ENCODE measurements at places on chromosomes 16 and 17.

GRCh38 chr17:47879028-47879585 lies 16.9 kb upstream of the SP2 start:
- no peak for DNase-seq

GRCh38 chr17:50397919-50398285 lies 579 bp upstream of the LRRC59 start:
- no peak for DNase-seq

- DNase-seq: peak; percentile 40
Observed at GRCh38 chr17:77596491-77597417, 361.7 kb upstream of the TNRC6C start.

- peak; percentile 98 for DNase-seq
Observed at GRCh38 chr17:40218740-40219593, at the start of gene WIPF2. Gene WIPF2, plus strand, starts transcription at chr17:40219304. Its CDS starts 37,156 bp downstream, at chr17:40256460.

- no peak for DNase-seq
Observed at GRCh38 chr17:51765282-51766135, 393.0 kb downstream of the CA10 start.

- DNase-seq: no peak
Observed at GRCh38 chr16:56956756-56957155, 5.0 kb upstream of the CETP start.

DNA sequence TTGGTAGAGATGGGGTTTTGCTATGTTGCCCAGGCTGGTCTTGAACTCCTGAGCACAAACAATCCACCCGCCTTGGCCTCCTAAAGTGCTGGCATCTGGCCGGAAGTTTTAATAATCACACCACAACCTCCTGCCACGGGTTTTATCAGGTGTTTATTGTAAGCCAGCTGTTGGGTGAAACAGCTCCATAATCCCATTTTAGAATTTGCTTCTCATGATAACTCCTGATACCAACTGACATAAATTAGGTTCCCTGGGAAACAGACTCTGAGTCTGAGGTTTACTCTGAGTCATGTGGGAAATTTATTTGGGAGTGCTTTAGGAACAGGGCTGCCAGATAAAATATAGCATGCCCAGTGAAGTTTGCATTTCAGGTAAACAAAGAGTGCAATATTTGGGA lies 122.6 kb upstream of the MED13 start:
- no peak for DNase-seq

DNA sequence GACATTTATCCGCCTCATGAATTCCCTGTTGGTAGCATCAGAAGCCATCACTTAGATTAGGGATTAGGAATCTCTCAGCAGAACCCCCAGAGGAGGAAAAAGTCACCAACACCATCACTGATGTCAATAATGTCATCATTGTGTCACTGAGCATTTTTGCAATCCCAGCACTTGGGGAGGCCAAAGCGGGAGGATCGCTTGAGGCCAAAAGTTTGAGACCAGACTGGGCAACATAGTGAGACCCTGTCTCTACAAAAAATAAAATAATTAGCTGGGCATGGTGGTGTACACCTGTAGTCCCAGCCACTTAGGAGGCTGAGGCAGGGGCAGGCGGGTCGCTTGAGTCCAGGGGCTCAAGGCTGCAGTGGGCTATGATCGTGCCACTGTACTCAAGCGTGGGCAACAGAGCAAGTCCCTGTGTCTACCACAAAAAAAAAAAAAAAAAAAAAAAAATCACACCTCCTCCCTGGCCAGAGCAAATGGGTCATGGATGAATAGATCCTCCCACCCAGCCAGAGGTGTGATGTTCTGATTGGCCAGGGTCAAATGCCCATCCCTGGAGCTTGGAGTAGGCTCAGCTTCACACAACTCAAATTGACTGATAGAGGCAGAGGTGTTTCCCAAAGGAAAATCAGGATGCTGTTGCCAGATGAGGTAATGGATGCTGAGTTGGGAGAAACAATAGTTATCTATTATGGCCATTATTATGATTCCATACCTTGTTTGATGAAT lies 31.6 kb downstream of the VWA3A start:
- DNase-seq: no peak

- no peak for DNase-seq
Observed at GRCh38 chr16:19238406-19238805, 47.1 kb upstream of the CLEC19A start.

DNA sequence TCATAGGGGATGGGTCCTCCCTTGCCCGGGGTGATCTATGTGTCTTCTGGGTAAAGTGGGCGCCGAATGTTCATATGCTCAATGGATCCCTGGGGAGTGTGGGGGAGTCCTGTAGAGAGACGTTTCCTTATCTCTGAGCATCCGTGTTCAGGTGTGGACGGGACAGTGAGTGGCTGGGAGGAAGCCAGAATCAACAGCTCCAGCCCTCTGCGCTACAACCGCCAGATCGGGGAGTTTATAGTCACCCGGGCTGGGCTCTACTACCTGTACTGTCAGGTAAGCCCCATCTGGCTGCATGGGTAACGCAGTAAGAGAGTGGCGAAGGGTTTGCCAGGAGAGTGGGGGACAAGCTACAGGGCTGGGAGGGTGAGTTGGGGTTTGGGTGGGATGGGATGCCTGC lies 1.9 kb upstream of the TNFSF13 start:
- DNase-seq: no peak

- peak; percentile 40 for DNase-seq
Observed at GRCh38 chr17:7024402-7024785, 1.5 kb downstream of the BCL6B start.

- DNase-seq: no peak
Observed at GRCh38 chr17:82780195-82780594, 28.3 kb downstream of the TBCD start.

DNA sequence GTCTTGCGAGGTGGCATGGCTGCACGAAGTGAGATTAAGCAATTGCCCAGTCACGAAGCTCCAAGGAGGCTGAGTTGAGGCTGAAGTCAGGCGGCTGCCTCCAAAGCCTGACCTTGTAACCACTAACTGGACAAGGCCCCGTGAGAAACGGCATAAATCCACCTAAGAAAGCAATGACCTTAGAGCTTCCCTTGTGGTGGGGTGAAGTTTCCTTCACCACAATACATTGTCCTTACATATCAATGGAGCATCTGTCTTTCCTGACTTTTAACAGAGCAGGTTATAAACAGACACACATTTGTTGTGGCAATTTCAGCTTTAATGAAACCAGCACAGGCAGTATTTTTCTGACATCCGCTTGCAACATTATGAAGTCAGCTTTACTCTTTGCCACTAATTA lies 2.5 kb upstream of the MED9 start:
- no peak for DNase-seq

DNA sequence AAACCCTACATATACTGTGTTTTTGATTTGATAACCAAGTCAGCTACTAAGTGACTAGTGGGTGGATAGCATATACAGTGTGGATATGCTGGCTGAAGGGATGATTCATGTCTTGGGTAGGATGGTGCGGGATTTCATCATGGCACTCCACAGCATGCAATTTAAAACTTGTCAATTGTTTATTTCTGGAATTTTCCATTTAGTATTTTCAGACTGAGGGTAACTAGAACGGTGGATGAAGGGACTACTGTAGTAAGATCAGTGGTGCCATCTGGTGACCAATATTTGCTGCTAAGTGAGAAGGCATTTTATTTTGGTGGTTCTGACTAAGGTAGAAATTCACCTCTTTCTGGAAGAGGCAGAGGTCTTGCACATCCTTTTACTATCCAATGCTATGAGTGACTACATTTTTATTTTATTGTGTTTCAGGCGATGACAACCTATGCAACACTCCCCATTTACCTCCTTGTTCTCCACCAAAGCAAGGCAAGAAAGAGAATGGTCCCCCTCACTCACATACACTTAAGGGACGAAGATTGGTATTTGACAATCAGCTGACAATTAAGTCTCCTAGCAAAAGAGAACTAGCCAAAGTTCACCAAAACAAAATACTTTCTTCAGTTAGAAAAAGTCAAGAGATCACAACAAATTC lies 3.1 kb downstream of the CDC6 start:
- DNase-seq: no peak

DNA sequence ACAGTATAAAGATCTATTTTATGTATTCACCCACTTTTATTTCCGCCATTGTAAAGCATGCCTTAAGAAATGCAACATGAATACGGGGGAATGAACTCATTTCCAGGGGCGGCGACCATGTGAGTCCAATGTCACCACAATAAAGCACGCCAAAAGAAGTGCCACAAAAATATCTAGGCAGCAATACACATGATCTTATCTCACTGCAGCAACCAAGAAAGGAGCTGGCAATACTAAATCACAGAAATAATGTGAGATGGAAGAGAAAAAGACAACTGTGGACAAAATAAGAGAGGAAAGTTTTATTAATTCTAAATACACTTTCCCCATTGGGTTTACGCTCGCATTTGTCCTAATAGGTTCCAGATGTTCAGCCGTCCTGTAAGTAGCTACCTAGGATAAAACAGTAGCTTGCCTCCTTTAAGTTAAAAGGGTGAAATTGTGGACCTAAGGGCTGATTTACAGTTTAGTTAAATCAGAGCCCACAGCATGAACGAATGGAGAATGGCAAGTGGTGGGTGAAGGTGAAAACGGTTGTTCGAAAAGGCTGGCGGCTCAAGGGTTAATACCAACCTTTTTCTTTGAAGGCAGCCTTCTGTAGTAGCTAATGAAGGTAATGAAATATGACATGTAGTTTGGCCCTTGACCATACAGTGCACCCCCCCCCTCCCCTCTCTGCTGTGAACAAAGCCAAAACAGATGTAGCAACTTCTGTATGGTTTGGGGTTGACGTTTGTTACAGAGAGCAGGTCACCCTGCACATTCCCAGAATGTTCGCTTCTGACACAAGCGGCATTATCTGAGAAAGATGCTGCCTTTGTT lies 504.2 kb upstream of the PSMD7 start:
- DNase-seq: no peak

DNA sequence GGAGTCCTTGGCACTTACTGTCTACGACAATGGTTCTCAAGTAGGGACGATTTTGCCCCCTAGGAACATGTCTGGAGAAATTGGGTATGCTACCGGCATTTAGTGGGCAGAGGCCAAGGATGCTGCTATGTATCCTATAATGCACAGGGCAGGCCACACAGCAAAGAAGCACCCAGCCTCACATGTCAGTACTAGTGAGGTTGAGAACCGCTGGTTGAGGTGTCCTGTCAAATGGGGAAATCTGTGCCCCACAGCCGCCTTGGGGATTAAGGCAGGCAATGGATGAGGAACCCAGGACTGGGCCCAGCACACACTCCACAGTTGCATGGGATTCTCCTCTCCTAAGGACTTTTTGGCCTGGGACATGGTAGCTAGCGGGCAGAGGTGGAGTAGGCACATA lies 86.7 kb upstream of the TOB1 start:
- no peak for DNase-seq

- no peak for DNase-seq
Observed at GRCh38 chr17:42562388-42563142, 617 bp downstream of the COASY start.

DNA sequence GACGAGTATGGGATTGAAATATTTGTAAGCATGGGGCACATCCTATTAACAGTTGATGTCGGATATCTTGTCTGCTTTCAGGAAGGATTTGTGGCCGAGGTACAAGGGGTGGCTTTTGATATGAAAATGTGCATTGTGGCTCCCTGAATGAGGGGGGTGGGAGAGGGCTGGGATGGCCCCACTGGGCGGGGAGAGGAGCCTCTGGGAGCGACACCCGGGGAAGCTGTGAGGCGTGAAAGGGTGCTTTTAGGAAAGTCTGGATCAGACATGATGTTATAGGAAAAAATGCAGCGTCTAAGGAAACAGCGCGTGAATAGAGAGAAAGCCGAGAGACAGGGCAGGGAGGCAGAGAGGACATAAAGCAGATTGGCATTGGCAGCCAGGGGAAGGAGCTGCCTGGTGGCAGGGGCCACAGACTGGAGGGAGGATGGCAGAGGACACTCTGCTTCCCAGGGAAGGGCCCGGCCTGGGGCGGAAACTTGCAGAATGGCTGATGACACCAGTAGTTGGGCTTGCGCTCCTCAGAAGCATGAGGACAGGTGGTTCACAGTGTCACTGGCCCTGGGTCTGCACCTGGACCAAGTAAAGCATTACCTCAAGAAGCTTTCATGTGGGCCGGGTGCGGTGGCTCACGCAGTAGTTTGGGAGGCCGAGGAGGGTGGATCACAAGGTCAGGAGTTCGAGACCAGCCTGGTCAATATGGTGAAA lies 95.7 kb downstream of the NTN1 start:
- no peak for DNase-seq

DNA sequence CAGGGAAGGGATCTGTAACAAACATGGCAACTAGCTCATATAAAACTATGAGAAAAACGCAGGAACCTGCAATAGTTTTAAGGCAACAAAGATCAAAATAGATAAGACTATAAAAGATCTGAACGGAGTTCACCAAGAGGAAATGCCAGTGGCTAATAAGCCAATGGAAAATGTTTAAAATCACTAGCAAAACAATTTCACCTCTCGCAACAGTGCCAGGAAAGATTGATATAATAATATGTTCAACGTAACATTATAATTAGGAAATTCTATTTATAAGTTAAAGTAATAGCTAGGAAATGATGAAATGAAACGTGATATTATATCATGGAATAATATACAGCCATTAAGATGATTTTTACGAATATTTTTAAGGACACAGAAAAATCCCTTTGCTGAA lies 16.0 kb downstream of the MRC2 start:
- DNase-seq: no peak

DNA sequence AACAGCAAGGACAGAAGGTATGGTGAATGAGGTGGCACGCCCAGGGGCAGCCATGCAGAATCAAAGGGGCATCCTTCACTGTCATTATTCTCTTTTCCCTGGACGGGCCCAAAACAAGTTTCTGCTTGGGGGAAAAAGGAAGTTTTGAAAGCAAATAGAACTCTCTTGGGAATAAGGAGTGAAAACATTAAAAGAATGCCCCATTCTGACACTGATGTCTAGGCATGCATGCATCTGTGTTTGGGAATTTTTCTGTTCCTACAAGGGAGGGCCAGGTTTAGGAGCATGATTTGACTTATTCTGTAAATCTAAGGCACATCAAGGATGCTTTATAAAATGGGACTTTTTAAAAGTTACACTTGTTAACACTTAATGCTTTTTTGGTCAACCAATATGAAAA lies 34.3 kb upstream of the SLC12A3 start:
- DNase-seq: no peak

DNA sequence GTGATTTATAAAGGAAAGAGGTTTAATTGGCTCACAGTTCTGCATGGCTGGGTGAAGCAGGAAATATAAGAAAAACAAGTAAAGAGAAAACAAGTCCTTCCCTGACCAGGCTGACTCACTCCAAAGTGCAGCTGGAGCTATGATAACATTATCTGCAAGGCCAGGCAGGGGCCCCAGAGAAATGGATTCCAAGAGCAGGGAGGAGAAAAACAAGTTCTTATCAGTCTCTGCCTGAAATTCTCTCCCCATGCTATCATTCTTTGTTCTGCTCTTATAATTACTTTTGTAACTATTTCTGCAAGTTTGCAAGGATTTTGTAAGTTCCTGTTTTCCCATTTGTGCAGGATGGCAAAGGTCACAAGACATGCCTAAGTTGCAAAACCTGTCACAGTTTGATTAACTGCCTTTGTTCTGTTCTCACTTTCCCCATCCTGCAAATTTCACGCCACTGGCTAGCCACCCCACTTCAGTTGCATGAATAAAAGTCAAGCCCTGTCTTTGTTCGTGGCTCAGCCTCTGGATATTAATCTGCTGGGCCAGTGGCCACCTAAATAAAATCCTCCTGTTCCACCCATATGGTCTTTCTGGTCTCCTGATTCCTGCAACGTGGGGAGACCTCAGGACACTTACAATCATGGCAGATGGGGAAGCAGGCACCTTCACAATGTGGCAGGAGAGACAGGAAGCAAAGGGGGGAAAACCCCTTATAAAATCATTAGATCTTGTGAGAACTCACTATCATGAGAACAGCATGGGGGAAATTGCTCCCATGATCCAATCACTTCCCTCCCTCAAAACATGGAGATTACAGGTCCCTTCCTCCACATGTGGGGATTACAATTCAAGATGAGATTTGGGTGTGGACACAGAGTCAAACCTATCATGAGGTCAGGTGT lies 13.1 kb downstream of the ABCA9 start:
- DNase-seq: no peak
